ENCODE measurements at places on chromosomes 6 and 20.

DNA sequence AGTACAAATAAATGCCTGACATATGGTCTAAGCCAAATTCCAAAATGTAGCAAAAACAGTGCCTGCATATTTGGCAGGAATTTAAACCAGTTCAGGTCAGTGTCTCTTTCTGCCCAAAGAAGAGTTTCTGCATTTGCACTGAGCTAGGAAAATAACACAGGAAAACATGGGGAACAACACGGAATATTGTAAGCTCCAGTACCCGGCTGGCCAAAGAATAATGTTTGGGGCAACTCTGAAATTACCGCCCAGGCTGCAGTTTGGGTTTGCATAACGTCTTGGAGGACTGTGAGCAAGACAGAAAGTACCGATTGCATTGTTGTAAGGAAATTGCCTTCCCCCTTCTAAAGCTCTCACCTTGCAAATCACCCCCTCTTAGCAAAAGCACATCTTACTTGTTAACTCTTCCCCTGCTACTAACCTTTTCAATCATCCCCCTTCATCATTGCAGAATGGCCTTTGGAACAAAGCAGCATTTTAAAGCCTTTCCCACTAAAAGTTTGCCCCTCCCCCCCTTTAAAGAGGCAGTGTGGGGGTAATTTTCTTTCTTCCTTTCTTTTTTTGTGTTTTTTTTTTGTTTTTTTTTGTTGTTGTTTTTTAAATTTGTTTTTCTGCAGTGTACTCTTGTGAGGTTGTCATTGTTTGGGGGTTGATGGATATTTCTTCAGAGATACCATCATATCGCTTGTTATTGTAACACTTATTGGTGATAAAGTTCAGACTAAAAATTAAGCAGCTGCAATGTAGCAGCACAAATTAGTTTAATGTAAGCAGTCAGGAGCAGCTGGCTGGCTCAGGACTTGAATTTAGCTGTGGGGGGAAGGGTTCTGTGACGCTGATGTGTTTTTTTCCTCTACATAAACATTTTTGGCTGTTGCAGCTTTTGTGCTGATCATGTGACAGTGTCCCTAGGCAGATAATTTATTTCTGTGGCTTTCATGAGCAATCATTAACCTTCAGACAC is 100.0 kb upstream of the CITED2 start:
- DNase-seq, result no peak

- DNase-seq, result no peak
These were observed 146.4 kb downstream of the DTNBP1 start for GRCh38 chr6:15516378-15516777.

DNA sequence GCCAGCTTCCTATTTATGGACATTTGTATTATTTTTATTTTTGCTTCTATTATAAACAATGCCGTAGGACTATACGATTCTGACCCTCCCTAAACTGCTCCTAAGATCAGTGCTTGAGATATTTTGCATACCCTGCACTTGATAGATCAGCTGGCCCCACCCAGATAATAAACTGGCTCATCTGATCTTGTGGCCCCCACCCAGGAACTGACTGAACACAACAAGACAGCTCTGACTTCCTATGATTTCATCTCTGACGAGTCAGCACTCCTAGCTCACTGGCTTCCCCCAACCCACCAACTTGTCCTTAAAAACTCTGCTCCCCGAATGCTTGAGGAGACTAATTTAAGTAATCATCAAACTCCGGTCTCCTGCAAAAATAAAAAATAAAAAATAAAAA is 34.9 kb upstream of the TFAP2A start:
- no peak for DNase-seq

- DNase-seq, result peak; percentile 94
These were observed at the start of gene ARFGEF2 for GRCh38 chr20:48921168-48921882. ARFGEF2 (plus strand) TSS chr20:48921711; CDS start chr20:48921890, 179 bp downstream.

- no peak for DNase-seq
These were observed 43.4 kb upstream of the SIRPG start for GRCh38 chr20:1700990-1701389.

Measured in cardiac muscle cell (in vitro differentiated cells and primary cell).